ENCODE measurements at places on chromosomes 1 and 21.

DNA sequence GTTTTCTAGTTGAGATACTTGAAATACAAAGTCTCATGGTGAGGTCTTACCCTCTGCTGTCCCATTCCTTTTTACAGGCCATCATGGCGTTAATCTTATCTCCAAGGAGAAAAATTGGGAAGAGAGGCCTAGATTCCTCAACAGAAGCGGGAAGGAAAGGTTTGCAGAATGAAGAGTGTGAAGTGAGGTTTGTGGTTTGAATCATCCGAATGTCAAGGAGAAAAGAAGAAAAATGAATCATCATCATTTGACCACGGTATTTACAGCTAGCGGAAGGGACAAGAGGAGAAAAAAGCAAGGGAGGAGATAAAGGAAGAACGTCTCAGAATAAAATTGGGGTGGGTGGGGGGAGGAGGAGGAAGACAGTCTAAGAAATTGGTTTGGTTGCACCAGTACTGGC is 935 bp upstream of the COG2 start:
- H3K27me3 ChIP-seq = peaks cover 9% of the 10 kb centered on the region
- no peak for DNase-seq
- no peaks in the 10 kb centered on the region for H3K36me3 ChIP-seq

- DNase-seq = peak; percentile 82
- H3K27ac ChIP-seq = peak overlapping the region; percentile 14
- H3K4me1 ChIP-seq = peaks cover 26% of the 10 kb centered on the region
- H3K4me3 ChIP-seq = no peak overlapping the region
Observed at GRCh38 chr1:9196129-9197040, 38.2 kb upstream of the H6PD start.

DNA sequence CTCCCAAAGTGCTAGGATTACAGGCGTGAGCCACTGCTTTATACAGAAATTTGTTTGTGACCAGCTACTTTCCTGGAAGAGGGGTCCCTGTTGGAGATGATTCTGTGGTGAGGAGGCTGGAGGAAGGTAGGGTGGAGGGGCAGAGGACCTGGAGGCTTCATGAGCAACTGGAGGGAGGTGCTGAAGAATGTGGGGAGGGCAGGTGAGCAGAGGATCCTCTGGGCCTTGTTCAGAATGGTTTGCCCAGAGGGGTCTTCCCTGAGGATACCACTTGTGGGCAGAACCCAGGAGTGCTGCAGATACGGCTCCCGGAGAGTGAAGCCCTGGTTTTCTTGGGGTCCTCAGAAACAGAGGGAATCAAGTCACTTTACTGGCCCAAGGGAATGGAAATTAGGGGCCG is 67.2 kb upstream of the WDR26 start:
- H3K4me3 ChIP-seq = no peak overlapping the region
- peak overlapping the region; percentile 83 for H3K27ac ChIP-seq
- H3K36me3 ChIP-seq = no peaks in the 10 kb centered on the region
- H3K4me1 ChIP-seq = peaks cover 48% of the 10 kb centered on the region
- H3K27me3 ChIP-seq = no peaks in the 10 kb centered on the region

DNA sequence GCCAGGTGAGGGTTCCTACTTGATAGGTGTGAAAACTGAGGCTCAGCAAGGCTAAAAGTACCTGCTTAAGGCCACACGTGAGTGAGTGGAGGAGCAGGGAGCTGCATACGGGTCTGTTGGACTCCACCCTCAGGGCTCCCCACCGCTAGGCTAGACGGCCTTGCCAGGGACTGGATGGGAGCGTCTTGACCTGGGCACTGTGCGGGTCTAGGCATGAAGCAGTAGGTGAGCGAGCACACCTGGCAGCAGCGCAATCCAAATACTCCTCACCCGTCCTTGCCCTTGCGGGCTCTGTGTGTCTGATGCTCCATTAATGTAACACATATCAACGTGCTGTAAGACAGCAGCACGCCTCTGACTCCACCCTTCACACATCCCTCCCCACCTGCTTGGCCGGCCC is 94.0 kb downstream of the LACTBL1 start:
- no peaks in the 10 kb centered on the region for H3K4me1 ChIP-seq
- H3K27ac ChIP-seq = no peak overlapping the region
- no peak for DNase-seq
- H3K36me3 ChIP-seq = no peaks in the 10 kb centered on the region
- no peaks in the 10 kb centered on the region for H3K27me3 ChIP-seq
- no peak overlapping the region for H3K4me3 ChIP-seq

Measured in sigmoid colon (tissue), 7 donors.